ENCODE measurements at places on chromosomes 2 and 18.

DNA sequence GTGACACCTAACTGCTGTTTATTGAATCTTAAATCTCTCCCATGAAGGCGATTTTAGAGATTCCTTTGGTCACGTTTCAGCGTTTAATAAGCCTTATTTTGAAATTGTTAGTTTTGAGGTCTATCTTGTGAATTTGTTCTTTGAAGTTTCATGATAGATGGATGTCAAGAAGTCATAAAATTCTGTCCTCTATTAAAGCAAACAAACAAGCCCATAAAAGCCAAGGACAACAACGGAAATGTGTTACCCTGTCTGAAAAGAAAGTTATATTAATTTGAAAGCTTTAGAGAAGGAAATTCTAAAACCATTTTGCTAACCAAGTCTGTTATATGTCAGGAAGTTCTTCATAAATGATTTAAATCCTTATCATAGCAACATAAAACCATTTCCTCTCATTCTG lies 7.0 kb upstream of the CAVIN2 start:
- DNase-seq = no peak
- peaks cover 14% of the 10 kb centered on the region for H3K4me1 ChIP-seq
- no peaks in the 10 kb centered on the region for H3K36me3 ChIP-seq
- no peak overlapping the region for H3K27ac ChIP-seq
- H3K27me3 ChIP-seq = peaks cover 3% of the 10 kb centered on the region
- H3K4me3 ChIP-seq = no peak overlapping the region

GRCh38 chr2:216692636-216693413 lies 2.5 kb downstream of the IGFBP5 start:
- no peaks in the 10 kb centered on the region for H3K27me3 ChIP-seq
- no peaks in the 10 kb centered on the region for H3K36me3 ChIP-seq

GRCh38 chr2:182822733-182823132 lies 43.7 kb downstream of the FRZB start:
- no peak overlapping the region for H3K27ac ChIP-seq
- no peaks in the 10 kb centered on the region for H3K36me3 ChIP-seq
- no peaks in the 10 kb centered on the region for H3K27me3 ChIP-seq

GRCh38 chr2:37625156-37625555 lies 46.3 kb downstream of the CDC42EP3 start:
- no peak overlapping the region for H3K27ac ChIP-seq
- DNase-seq = no peak
- no peaks in the 10 kb centered on the region for H3K36me3 ChIP-seq
- H3K4me3 ChIP-seq = no peak overlapping the region
- no peaks in the 10 kb centered on the region for H3K27me3 ChIP-seq

DNA sequence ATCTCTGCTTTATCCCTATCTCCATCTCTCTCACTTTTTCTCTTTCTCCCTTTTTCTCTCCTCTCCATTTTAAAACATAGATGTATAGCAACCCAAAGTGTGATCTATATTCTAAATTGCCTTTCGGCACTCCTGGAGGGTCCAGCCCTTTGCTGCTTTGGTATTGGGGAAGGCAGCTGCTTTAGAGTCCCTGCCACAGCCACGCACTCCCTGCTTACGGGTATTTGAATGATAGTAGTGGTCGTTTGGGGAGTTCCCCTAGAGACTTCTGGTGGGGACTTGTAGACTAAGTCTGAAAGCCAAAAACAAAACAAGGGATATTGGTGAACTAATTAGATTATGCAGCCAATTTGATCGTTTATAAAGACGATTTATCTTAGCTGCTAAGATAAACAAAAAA lies 11.9 kb downstream of the QPCT start:
- no peaks in the 10 kb centered on the region for H3K27me3 ChIP-seq
- DNase-seq = no peak
- peaks cover 5% of the 10 kb centered on the region for H3K4me1 ChIP-seq
- no peaks in the 10 kb centered on the region for H3K36me3 ChIP-seq
- H3K4me3 ChIP-seq = no peak overlapping the region
- H3K27ac ChIP-seq = no peak overlapping the region

DNA sequence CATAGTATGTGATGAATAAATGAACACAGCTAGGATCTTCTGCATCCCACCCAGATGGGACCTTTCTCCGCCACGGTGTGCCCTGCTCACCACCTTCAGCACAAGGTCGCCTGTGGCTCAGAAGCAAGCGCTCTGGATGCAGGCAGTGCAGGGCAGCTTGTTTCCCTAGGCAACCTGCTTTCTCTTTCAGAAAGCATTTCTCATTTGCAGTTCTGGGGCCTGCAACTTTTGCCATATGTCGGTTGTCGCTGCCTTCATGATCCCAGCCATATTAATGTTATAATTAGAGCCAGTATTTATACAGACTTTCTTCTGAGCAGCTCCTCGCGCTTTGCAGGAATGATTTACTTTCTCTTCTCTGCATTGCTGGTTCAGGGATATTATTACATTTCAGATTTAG lies 692.8 kb downstream of the RNF144A start:
- H3K36me3 ChIP-seq = no peaks in the 10 kb centered on the region
- H3K27me3 ChIP-seq = no peaks in the 10 kb centered on the region
- H3K4me3 ChIP-seq = no peak overlapping the region
- no peak for DNase-seq
- peaks cover 16% of the 10 kb centered on the region for H3K4me1 ChIP-seq
- H3K27ac ChIP-seq = no peak overlapping the region

DNA sequence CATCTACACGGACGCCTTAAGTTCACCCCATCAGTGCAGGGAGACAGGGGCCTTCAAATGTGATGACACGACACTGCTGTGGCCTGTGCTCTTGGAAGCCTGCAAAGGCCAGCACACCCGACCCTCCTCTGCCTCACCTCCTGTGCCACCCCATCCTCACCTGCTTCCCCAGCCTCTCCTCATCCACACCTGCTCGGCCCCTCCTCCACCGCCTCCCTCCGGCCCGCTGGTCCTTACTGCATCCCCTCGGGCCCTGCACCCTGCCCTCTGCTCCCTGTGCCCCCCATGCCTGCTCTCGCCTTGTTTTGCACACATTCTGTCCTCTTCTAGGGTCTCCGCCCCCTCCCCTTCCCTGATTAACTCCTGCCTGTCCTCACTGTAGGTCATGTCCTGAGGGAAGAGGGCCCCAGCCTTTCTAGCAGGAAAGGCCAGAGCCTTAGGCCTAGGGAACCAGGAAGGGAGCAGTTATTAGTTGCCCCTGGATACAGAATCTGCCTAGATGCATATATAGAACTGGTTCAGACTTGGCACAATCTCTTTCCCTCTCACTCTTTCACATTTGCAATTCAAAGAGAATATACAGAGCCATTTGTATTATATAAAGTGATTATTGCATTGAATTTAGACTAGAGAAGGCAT lies 39.4 kb downstream of the TRAPPC12 start:
- peaks cover 29% of the 10 kb centered on the region for H3K36me3 ChIP-seq
- no peaks in the 10 kb centered on the region for H3K27me3 ChIP-seq
- DNase-seq = no peak

DNA sequence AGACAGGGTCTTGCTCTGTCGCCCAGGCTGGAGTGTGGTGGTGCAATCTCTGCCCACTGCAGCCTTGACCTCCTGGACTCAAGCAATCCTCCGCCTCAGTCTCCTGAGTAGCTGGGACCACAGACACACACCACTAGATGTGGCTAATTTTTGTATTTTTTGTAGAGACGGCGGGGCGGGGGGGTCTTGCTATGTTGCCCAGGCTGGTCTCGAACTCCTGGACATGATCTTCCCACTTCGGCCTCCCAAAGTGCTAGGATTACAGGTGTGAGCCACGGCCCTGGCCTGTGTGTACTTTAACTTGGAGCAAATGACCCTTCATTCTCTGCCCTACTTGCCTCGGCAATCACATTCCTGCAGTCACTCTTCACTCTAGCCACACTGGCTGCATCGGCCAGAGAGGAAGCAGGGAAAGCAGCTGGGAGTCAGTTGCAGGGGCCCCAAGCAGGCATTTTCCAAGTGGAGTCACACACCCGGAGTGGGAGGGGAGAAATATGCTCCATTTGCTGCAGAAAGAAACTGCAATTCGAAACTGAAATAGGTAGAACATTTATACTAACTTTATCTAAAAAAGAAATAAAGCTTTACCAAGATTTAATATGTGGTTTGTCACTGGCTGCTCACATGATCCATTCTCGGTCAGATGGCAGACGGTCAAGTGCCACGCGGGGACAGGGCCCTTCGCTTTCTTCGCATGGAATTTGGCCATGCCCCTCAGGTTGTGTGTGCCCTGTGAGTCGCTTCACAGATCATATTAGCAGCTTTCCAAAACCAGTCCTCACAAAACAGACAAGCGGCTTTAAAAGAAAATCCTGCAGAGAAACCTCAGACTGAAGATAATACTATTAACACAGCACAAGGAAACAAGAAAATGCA lies 37.1 kb downstream of the FAM161A start:
- H3K27me3 ChIP-seq = no peaks in the 10 kb centered on the region
- H3K4me1 ChIP-seq = no peaks in the 10 kb centered on the region
- H3K27ac ChIP-seq = no peak overlapping the region
- no peak for DNase-seq

DNA sequence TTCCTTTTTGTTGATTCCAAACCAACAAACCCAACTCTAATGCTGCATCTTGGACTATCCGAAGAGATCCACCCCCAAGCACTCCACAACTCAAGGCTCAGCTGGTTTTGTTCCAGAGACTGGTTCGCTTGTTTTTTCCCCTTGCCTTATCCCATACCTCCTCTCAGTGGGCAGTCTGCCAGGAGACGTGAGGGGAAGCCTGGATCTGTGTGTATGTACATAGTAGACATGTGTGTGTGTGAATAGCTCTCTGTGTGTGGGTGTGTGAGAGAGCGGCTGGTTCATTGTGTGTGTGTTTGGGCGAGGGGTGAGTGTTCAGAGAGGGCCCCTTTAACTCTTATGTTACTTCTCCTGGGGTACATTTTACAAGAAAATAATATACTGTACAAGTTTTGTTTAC lies 94.4 kb downstream of the NRP2 start:
- H3K27ac ChIP-seq = no peak overlapping the region
- peaks cover 14% of the 10 kb centered on the region for H3K4me1 ChIP-seq
- no peak overlapping the region for H3K4me3 ChIP-seq
- no peaks in the 10 kb centered on the region for H3K27me3 ChIP-seq
- no peak for DNase-seq

GRCh38 chr18:28281400-28281799 lies 104.5 kb upstream of the CDH2 start:
- DNase-seq = no peak
- no peaks in the 10 kb centered on the region for H3K36me3 ChIP-seq
- no peak overlapping the region for H3K27ac ChIP-seq

DNA sequence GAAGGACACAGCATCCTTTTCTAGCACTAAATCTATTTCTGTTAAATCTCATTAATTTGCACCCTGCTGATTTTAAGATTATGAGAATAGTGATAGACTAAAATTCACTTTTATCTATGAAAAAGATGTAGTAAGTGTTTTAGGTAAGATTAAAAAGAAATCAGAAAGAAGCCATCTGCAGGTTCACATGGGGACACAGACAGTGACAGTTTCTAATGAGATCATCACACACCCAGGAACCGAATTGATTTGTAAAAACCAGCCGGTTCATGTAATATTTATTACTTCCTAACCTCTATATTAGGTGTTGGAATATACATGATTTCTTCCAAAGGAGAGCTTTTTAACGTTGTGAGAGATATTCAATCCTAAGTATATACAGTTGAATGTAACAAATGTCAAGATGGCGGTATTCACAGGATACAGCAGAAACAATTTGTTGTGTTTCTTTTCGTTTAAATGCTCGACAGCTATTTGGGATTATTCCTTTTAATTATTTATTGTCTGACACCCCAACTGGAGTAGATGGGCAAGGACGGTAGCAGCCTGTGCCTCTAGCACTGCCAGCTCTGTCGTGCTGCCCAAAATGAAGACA lies 223.4 kb downstream of the CCDC102B start:
- H3K4me3 ChIP-seq = no peak overlapping the region
- H3K4me1 ChIP-seq = no peaks in the 10 kb centered on the region
- no peaks in the 10 kb centered on the region for H3K27me3 ChIP-seq
- no peak overlapping the region for H3K27ac ChIP-seq

DNA sequence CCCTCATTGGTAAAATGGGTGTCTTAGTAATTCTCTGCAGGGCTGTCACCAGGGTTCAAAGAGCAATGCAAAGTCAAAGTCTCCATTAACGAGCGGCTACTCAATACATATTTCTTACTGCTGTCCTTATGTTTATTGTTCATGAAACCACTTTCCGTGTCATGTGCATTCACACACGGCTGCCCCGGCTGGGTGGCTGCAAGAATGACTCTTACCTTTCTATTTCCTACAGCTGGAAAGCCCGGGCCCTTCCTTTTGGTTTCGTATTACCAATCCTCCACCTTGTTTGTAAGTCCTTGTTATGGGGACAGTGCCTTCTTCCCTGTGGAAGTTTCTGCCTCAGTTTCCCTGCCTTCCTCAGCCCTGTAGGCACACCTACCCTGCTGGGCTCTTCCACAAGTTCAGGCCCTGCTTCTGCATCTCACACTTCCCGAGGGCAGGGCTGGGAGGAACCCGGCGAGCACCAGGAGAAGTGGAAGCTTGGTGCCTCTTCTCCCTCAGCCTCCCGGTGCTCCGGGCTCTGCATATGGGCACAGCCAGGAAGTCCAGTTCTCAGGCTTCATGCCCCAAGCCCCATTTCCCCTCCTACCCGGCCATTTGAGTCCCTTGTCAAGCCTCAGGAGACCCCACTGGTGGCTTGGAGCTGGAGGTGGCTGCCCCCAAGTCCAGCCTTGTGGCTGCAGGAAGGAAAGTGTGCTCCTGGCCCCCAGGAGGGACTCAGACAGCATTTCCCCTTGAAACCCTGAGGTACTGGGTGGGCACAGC lies 18.7 kb upstream of the ACKR3 start:
- no peaks in the 10 kb centered on the region for H3K36me3 ChIP-seq
- no peak overlapping the region for H3K4me3 ChIP-seq
- DNase-seq = no peak
- H3K27ac ChIP-seq = no peak overlapping the region
- H3K4me1 ChIP-seq = peaks cover 3% of the 10 kb centered on the region
- H3K27me3 ChIP-seq = no peaks in the 10 kb centered on the region

GRCh38 chr2:74740395-74740740 lies 86.3 kb downstream of the SEMA4F start:
- no peak overlapping the region for H3K4me3 ChIP-seq
- H3K27me3 ChIP-seq = peaks cover 3% of the 10 kb centered on the region
- H3K4me1 ChIP-seq = no peaks in the 10 kb centered on the region
- H3K27ac ChIP-seq = no peak overlapping the region
- DNase-seq = no peak

GRCh38 chr2:176457481-176457880 lies 188.2 kb downstream of the MTX2 start:
- peaks cover 42% of the 10 kb centered on the region for H3K4me1 ChIP-seq
- H3K36me3 ChIP-seq = no peaks in the 10 kb centered on the region
- H3K27me3 ChIP-seq = no peaks in the 10 kb centered on the region
- no peak overlapping the region for H3K27ac ChIP-seq

DNA sequence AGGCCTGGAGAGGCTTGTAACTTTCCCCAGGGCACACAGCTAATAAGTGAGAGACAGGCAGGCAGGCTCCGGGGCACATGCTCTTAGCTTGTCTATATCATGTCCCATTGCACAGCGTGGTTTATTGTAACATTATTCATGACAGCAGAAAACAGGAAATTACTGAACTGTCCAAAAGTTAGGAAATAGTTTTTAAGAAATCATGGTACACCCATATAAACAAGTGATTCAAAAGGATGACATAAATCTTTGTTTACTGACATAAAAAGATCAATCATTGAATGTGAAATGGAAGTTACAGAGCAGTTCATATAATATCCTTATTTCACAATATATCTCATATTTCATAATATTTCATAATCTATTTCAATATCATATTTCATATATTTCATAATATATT lies 34.3 kb upstream of the TXNDC2 start:
- H3K4me3 ChIP-seq = no peak overlapping the region
- no peaks in the 10 kb centered on the region for H3K36me3 ChIP-seq
- no peaks in the 10 kb centered on the region for H3K27me3 ChIP-seq
- H3K27ac ChIP-seq = no peak overlapping the region
- no peak for DNase-seq

Measured in Karpas-422 (cell line).